Activated gamma-delta T cell treated with anti-CD3 and anti-CD28 coated beads, Interleukin-2, amount 50 U/mL, for 16 hours (primary cell): ENCODE measurements at places on chromosomes 6 and 20.

- no peak for DNase-seq
Measured at GRCh38 chr20:61930776-61931475, 134.8 kb downstream of the TAF4 start.

DNA sequence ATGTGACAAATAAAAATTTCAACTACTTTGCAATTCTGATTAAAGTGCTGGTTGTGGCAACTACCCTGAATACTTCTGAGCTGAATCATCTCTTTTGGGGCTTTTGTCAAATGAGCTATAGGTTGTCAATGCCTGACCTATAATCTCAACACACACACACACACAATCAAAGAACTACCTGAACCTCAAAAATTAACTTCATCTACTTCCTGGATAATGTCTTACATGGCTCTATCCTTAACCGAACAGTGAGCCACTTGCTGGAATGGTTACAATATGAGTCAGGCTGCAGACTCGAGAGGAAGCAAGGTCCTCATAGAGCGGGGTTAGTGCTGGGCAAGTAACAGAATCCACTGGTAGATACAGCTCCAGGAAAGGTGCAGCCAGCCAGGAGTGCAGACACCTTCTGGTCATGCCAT is 70.6 kb upstream of the DST start:
- no peak for DNase-seq

DNA sequence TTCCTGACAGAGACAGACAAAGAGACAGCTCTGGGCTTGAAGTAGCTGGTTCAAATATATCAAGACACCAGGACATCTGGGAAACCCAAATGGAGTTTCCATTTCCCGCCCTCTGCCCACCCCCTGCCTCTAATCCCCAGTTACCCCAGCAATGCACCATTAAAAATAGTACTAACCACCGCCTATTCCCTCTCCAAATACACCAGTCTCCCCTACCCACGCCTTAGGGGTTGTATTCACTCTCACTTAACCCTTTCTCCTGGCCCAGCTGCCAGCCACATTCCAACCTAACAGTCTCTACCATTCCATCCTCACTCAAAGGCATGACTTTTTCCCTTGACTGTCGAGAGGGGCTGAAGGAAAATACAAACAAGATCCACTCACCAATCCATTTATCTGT is 22.4 kb downstream of the GABBR1 start:
- no peak for DNase-seq

- no peak for DNase-seq
Measured at GRCh38 chr6:157079771-157080170, 243.5 kb downstream of the TMEM242 start.

DNA sequence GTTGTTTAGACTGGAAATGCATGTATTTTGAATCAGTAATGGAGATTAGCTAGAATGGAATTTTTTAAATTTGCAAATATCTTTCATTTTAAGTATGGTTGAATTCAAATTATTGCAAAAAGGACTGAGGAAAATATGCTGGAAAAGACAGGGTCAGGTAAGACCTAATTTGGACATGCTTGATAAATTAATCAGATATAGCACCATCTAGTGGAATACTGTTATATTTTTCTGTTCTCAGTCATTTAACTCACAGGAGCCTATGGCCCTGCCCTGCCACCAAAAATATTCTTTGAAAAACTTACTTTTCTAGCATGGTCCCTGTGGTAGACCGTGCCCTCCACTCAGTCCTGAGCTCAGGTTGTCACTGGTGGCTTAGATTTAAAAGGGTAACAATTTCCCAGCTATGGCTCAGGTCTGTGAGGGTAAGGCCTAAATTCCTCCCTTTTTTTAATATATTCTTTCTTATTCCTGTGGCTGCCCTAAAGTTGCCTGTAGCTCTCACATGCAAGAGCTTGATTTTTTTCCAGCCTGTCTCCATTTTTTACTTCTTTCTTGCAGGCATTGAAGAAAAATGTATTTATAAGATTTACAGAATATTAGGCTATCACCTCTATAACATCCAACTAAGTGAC is 25.3 kb upstream of the KIAA1586 start:
- DNase-seq: no peak

GRCh38 chr6:12882761-12883290 is 166.3 kb downstream of the PHACTR1 start:
- no peak for DNase-seq

- DNase-seq: peak; percentile 51
Measured at GRCh38 chr20:46013829-46014516, 5.3 kb downstream of the MMP9 start.

DNA sequence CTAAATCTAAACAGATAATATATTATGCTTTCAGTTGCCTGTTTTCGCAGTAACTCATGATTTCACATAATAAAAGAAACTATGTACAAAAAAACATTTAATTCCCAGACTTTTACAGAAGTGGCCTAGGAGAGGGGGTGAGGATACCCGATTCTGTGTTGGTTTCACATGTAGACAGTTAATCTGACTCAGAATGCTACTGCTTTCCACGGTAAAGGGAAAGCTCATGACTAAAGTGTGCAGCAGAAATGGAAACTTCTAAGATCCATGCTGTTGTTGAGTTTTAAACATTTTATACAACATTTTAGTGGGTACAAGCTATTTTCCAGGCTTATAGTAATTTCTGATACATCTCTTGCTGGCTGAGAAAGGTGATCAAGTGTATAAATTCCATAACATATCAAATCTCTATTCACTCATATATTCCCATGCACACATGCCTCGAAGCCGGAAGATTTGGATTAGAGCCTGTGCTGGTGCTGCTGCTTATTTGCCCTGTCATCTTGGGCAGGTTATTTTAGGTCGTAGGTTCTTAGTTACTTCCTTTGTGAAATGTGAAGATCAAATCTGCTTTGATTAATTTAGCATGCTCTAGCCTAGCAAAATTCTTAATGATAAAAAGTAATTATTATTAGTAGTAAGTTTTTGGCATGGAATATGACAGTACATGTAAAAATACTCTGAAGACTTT is 896.7 kb upstream of the MAP3K7 start:
- no peak for DNase-seq

DNA sequence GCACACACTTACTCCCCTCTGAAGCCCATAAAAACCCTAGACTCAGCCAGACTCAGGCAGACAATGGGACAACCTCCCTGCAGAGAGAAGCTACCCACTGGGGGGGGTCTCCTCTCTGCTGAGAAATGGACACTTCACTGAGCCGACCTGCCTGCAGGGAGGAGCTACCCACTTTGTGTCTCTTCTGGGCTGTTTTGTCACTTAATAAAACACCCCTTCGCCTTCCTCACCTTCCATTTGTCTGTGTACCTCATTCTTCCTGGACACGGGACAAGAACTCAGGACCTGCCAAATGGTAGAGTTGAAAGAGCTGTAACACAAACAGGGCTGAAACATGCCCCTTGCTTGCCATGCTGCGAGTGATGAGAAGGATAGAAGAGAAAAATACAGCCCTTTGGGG is 151.7 kb upstream of the HDDC2 start:
- no peak for DNase-seq

DNA sequence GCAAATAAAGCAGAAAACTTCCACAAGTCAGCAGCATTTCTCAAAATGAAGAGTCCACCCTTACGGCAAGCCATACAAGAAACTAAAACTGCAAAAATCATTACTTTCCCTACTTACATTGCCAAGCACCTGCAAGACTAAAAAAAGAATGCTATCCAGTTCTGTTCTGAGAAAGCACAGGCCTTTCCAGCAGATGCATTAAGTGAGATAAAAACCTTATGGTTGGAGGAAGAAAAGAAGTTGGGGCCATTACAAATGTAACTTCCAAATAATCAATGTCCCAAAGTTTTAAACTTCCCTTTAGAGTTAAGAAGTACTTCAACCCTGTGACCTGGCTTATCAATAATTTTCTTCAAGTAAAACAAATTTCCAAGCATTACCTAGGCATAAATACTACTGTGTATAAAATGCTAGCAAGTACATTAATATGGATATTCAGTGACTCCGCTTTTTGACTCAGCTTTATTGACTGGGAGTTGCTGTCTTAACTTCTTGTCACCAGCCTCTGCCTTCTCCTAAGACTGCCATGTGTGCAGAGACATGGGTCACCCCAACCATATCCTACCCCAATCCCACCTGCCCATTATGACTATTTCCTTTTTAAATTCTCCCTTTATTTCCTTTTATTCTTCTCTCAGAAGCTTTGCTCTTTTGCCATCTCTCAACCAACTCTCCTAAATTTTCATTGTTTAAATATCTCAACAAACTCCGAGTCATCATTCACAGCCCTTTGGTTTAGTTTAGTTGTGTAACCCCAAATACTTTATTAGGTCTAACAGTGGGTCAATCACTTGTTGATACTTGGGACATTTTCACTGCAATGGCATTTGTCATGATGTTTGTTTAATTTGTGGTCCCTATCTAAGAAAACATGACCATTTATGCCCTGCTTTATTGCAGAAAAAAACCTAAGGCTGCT is 49.7 kb downstream of the SLC22A23 start:
- no peak for DNase-seq

- no peak for DNase-seq
Measured at GRCh38 chr6:158018851-158019361, 37.2 kb downstream of the SYNJ2 start.

- DNase-seq: no peak
Measured at GRCh38 chr20:59705651-59706399, 101.5 kb downstream of the PHACTR3 start.
